Activated CD4-positive, CD25-positive, alpha-beta regulatory T cell treated with anti-CD3 and anti-CD28 coated beads, Interleukin-2, amount 50 U/mL, for 24 hours (primary cell): ENCODE measurements at places on chromosomes 1 and 21.

- ATAC-seq = no peak
Measured at GRCh38 chr21:45332415-45332814, 44.7 kb upstream of the POFUT2 start.

GRCh38 chr1:68255301-68255700 lies 23.0 kb upstream of the WLS start:
- ATAC-seq = no peak

DNA sequence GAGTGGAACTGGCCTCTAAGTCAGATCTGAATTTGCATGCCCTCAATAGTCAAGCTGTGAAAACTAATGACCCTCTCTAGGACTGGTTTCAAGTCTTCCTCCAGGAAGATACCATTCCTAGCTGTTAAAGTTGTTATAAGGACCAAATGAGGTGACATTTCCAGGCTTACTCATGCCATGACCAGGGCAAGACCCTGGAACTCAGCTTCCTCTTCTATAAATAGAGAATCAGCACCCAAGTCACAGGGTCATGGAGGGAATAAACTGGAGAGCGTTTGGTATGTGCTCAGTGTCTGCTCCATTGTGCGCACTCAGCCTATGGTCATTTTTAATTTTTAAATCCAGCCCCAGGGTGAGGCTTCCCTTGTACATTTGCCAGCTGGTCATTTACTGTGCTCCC lies 2.5 kb downstream of the S100A9 start:
- no peak for ATAC-seq

- no peak for ATAC-seq
Measured at GRCh38 chr1:23215751-23216449, 1.4 kb downstream of the HTR1D start.

GRCh38 chr1:57791497-57791896 lies 367.6 kb upstream of the DAB1 start:
- ATAC-seq = no peak

GRCh38 chr1:247324923-247325322 lies 6.7 kb downstream of the ZNF496 start:
- no peak for ATAC-seq

DNA sequence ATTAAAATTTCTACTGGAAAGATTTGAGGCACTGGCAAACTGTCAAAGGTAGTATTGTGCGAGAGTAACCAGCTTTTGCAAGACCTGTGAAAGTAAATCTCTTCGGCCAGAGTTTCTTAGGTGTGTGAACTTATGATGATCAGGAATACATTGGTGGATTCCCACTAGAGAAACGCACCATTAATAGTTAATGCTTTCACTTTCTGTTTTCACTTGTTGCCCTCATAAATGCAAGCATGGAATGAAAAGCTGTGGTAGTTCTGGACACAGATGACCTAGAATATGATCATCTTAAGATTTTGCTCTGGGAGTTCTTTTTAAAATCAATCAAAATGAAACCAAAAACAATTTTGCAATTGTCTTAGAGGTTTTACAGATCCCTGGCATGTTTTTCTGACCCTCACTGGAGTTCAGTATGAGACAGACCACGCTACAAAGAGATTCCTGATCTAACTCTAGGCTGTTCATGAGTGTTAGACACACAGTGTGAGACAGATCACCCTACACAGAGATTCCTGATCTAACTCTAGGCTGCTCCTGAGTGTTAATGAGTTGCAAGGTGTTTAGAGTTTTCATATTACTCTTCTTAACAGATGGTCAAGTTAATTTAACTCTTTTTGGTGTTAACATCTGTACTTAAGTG lies 98.8 kb downstream of the SDCCAG8 start:
- ATAC-seq = no peak

DNA sequence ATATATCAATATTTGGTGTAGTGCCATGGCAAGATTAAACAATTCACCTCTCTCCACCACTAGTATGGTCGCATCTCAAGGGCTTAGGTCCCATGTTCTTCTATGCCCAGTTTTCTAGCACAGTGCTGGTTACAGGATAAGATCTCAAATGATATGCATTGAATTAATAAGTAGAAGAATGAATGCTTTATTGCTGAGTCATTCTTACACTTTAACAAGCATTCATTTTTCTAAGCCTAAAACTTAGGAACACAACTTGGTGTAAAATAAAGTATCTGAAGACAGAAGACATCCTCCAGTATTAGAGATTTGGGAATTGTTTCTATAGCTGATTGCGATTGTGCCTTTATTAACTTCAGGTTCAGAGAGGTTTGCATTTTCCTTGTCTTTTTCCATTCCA lies 85.8 kb downstream of the TBX15 start:
- no peak for ATAC-seq

DNA sequence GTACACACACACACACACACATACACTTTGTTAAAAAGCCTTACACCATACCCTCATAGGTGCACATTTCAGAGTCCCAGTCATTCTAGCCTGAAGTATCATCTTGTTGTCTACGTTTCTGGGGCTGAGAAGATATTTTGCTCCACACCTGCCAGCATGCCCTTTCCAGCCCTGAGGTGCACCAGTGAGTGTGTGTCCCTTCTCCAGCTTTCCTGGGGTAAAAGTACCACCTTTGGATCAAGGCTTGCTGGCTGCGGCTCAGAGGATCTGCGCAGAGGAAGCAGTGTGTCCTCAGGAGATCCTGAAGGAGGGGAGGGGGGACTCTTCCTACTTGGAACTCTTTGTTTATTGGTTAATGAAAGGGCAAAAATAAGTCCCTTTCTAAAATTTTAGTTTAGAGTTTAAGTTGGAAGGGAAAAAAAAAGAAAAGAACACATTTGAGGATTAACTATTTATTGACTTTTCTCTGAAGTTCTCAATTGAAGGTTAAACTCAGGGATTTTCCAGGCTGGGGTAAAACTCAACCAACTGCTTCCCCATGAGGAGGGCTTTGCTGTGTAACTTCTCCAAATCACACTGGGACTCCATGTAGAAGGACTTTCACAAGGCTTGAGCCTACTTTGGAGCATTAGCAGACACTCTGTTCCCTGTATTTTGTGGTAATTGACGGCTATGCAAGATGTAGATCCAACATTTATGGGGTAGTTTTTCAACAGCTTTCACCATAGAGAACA lies 200.3 kb upstream of the SGIP1 start:
- no peak for ATAC-seq

GRCh38 chr1:67317803-67318202 lies 10.1 kb downstream of the IL12RB2 start:
- ATAC-seq = no peak

GRCh38 chr1:35644204-35644603 lies 2.9 kb upstream of the PSMB2 start:
- no peak for ATAC-seq

DNA sequence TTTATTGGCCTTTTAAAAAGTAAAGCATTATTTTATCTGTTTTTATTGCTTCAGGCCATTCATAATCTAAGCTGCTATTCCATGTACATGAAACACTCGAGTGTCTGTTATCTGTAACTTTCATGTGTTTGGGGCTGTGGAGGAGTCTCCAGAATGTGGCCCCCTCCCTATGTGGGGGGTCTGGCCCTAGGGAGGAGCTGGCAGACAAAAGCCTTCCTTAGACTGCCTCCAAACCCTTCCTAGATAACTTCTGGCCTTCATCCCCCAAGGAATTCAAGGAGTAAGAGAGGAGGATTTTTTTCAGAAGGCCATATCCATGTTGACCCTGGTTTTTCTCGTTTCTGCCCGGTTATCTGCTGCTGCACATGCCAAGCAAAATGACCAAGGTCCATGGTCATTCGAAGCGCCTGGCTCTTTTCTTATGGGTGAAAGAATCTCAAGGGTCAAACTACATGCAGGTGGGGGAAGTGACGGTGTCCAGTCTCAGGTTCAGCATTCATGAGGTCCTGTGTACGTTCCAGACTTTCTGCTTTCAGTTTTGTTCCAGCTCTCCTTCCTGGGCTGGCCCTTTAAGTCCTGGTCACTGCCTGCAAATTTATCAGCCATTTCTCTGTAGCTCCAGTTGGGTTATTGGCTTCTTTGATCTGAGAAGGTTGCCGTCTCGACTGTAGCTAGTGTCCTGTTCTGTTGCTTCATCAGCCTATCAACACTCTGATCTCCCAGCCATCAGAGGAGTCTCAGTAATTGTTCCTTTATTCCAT lies 8.3 kb downstream of the TENT5C start:
- ATAC-seq = no peak

DNA sequence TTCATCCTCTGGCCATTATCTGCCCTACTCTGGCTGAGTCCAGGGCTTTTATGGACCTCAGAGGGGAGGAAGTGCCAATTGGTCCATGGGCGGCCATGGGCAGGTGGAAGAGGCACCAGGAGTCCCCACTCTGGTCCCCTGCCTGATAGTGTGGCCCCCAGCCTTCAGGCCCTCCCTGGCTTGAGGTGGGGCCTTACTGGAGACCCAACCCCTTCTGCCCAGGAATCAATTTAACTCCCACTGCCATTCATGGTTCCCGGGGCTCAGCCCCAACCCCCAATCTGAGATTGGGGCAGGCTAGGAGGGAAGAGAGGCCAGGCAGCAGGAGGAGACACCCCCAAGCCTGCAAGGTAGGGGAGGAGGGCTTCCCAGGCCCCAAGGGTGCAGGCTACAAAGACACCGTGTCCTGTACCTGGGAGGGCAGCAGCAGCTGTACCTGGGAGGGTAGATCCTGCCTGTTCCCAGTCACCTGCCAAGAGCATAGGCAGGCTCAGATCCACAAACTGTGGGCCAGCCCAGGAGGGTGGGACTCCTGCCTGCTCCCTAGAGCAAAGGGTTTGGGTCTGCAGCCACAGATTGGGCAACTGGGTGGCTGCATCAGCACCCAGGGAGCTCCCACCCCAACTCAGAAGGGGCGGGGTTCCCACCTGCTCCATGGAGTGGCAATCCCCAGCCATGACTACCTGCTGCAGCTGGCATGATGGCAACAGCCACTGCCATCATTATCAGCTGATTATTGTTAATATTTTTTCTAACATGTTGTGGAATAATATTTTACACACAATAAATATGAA lies 1044.1 kb upstream of the B3GALT2 start:
- no peak for ATAC-seq

- ATAC-seq = no peak
Measured at GRCh38 chr1:189596197-189596596, 881.5 kb downstream of the BRINP3 start.

DNA sequence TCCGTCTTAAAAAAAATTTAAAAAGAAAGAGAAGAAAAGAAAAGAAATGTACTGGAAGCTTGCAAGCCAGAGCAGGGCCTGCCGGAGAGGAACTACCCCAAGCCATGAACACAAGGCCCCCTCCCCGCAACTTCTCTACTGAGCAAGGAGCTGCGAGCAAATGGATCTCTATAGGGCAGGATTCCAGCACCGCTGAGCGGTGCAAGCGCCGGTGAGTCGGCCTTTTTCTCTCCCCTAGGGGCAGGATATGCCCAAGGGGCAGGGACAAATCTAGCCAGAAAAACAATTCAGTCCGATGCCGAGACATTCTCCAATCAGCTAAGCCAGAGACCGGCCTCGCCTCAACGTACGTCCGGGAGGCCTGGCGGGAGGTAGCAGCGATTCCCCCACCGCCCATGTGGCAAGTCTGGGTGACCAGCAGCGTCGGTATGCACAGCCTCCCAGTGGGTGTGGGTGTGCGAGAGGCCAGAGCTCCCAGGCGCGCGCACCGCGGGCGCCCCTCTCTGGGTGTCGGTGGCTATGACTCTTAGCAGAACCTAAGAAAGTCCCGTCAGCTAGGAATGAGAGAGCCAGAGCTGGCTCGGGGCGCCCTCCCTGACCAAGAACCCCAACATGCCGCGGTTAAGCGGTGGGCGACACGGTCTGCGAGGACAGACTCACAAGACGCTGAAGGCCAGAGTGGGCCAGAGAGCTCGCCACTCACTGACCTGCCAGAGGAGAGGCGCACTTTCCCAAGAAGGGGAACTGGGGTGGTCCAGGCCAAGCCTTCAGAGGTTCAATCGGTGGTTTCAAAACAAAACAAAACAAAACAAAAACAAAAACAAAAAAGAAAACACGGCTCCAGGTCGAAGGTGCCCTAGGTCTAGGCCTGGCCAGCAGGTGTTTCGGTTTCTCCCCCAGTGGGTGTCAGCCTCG lies 1.9 kb downstream of the CSMD2 start:
- ATAC-seq = no peak

GRCh38 chr1:160607672-160608032 lies 28.4 kb upstream of the CD84 start:
- ATAC-seq = no peak

GRCh38 chr1:150973836-150974579 lies 627 bp downstream of the CERS2 start:
- ATAC-seq = peak; percentile 36

GRCh38 chr1:207672522-207673130 lies 27.7 kb downstream of the CR1L start:
- ATAC-seq = no peak

DNA sequence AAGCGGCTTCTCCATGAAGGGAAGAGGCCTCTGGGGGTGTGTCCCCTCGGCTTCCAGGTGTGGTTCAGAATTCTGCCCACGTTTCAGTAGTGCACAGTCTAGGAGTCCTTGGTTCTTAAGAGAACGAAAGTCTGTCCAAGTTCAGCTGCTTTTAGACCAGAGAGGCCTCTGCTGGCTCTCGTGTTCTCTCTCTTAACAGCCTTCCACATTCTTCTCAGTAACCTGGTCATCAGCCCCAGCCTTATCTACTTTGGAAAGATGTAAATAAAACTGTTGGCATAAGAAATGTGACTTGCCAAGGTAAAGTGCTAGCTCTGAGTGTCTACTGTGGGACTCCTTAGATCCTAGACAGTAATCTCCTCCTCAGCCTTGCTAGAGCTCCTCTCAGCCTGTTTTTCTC lies 15.3 kb upstream of the STUM start:
- no peak for ATAC-seq

DNA sequence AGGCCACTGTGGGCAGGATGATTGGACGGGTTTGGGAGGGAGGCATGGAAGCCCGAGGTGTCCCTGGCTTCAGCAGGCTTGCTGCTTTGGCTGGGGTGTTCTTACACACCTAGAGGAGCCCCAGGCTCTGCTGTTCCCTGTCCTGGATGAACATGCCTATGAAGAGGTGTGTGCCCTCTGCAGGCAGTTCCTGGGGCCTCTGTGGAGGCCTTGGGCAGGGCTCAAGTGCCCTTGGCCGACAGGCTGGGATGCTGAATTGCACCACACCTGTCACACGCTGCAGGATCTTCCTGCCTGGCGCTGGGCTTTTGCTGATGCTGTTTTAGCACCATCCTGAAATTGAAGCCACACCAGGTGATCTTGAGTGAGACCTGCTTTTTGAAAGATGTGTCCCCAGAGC lies 415.0 kb upstream of the VAMP3 start:
- no peak for ATAC-seq

DNA sequence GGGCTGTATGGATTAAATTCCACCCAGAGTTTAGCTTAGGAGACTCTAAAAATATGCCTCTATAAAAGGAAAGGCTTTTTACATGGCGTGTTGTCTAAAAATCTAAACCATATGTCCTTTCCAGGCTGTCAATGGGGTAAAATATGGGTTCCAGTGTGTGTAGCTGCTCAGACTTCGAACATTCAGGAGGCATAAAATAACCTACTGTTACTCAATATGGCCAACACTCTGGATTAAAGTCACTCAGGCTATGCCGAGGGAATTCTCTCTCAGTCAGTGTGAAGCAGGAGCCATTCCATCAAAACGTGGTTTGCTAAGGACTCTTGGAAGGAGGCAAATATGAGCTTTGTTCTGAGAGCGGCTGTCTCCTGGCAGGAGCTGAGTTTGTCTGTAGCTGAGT lies 135.3 kb downstream of the RUNX1 start:
- no peak for ATAC-seq

- ATAC-seq = no peak
Measured at GRCh38 chr1:83791821-83792437, 207.0 kb downstream of the TTLL7 start.
